ENCODE measurements at places on chromosomes 11 and 22.

GRCh38 chr11:133975488-133975849 lies 18.7 kb upstream of the IGSF9B start:
- no peak for DNase-seq

DNA sequence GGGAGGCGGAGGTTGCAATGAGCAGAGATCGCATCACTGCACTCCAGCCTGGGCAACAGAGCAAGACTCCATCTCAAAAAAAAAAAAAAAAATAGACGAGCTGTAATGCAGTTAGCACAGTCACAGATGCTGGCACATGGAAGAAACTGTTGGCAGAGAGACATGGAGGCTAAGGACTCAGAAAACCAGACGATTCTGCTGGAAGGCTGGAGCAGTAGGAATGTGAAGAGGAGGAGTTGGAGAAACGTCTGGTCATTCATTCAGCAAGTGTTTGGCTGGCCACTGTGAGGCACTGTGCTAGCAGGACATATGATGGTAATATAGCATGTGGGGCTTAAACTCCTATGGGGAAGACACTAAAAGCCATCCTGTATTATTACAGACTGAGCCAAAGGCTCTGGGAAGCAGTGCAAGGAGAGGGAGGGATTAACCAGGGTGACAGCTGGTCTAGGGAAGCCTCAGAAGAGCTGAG lies 5.0 kb downstream of the UQCR10 start:
- peak; percentile 38 for DNase-seq

DNA sequence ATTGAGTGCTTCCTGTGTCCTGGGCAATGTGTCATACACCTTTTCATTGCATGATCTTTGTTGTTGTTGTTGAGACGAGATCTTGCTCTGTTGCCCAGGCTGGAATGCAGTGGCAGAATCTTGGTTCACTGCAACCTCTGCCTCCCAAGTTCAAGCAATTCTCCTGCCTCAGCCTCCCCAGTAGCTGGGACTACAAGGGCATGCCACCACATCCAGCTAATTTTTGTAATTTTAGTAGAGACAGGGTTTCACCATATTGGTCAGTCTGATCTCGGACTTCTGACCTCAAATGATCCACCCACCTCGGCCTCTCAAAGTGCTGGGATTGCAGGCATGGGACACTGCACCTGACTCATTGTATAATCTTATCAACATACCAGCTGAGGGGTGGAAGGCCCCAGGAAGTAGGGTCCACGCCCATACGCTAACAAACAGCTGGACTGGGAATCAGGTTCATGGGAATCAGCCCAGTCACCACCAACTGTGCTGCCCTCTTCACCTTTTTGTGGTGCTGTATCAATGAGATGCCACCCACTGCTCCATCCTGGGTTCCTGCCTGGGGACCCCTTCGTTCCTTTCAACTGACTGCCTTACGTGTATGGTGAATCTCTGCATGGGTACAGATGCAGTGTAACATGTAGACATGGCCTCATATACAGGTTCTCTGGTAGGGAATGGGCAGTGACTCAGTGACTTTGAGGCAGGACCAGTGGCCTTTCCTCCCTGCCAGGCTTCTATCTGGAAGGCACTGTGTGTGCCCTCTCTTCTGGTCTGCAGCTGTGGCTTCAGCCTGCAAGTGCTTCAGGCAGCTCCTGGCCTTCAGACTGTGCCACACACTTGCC lies 32.5 kb upstream of the YWHAH start:
- no peak for DNase-seq

GRCh38 chr22:41940832-41941765 lies 5.9 kb downstream of the CENPM start:
- peak; percentile 64 for DNase-seq

DNA sequence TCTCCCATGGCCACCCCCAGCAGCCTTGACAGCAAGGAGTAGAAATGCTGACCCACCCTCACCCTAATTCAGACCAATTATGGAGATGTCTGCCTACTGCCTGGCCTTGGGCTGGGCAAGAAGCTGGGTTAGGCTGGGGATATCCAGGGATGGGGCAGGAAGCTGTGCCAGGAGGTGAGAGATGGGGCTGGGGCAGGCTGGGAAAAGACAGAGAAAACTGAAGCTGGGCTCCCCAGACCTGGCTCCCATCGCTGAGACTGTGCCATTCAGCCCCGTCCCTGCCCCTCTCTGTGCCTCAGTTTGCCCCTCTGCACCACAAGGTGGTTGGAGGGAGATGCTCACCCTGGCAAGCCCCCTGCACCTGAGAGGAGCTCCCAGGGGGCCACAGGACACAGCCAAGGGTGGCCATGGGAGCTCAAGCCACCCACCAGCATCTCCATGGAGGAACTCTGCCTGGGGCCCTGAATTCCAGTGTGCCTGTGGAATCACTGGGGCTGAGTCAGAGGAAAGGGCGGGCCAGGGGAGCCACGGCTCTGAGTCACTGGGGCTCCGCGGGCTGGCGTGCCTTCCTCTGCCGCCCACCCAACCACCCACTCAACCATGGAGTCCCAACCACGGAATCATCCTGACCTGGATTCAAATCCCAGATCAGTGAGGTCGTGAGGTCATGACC lies 6.0 kb upstream of the CARD10 start:
- peak; percentile 52 for DNase-seq

DNA sequence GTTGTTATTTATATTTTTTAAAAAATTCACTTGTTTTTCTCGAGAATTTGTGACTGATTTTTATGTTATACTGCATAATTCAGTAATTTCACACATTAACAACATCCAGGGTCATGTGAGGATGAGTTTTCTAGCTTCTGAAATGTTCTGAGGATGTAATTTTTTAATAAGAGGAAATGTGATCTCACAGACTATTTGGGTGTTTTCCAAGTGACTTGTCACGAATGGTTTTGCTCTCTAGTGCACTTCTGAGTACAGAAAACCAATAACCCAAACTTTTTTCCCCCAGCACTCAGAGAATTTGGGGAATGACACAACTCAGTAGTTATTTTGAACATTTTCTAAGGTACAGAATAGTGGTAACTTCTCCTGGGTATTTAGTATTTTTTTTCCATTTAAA lies 821.1 kb upstream of the ARHGAP42 start:
- DNase-seq = no peak

GRCh38 chr11:97201743-97202612 lies 812.2 kb downstream of the JRKL start:
- no peak for DNase-seq
